ENCODE measurements at places on chromosomes 2 and 18. TPM values are rescaled to one million over a fixed set of nuclear protein-coding genes. Genes with fewer than 3 reads are reported as not detected.

- no peak for DNase-seq
These were observed 203.4 kb upstream of the RND3 start for GRCh38 chr2:150690870-150691269.

DNA sequence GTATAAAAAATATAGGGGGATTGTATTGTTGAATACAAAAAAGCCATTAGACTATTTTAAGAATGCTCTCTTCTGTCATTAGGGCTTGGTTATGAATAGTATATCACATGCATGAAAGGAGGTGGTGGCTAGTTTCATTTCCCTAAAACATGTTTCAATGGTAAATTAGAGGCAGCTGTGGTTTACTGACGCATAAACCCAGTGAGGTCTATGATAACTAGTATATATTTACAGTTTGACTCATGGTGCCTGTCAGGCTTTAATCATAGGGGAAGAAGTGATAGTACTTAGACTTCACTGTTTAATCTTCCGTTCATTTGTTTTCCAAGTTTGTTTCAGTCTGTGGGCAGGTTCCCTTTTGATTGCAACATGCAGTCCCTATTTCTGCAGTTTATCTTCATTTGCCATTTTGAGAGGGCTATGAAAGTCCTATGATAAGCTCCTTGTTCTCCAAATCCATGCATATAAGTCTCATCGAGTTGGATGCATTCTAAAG lies 55.1 kb upstream of the MAP4K3 start:
- no peak for DNase-seq

Gene KCNG3
- total RNA-seq = not detected

Gene DYTN
- total RNA-seq = not detected

Gene FSHR
- not detected for total RNA-seq

DNA sequence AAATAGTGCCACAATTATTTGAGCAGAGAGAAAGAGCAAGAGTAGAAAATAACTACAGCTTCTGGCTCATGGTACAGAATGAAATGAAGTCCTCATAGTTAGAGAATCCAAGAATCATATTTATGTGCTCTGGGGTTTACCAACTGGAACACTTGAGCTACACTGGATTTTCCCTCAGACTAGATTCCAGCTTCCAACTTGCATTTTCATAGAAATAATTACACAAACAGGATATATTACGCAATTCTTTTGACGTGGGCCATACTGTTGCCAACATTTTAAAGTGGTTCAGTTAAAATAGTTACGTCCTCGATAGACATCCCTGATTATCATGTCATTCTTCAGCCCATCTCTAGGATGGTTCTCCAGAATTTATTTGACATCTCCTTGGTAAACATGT lies 129.2 kb downstream of the ETAA1 start:
- no peak for DNase-seq

DNA sequence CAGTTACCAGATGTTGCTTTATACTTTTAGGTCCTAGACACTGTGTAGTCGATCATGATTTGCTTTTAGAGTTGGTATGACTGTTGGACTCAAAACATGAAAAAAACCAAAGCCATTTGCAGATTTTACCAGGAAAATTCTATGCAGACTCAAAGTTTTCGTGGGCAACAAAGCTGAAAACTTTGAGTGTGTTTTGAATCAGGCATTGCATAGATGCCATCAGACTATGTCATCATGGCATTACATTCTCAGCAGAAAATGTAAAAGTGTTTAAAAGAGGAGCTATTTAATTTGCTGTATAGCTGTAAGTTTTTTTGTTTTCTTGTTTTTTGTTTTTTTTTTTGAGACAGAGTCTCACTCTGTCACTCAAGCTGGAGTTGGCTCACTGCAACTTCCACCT lies 43.5 kb upstream of the ELAC1 start:
- DNase-seq = no peak

DNA sequence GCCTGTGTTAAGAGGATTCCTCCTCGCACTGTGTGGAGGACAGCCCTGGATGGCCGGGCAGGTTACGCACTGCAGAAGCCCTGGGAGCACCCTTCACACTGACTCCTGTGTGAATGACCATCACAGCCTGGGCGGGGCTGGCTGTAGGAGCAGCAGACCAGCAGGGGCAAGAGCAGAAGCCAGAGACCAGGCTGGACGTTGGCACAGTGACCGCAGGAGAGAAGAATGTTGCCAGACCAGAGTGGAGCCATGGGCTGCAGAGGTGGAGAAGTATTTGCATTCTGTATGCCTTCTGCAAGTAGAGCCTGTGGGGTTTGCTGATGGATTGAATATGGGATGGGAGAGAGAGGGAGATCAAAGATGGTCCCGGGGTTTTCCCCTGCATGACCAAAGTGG lies 23.1 kb downstream of the LRRFIP1 start:
- no peak for DNase-seq

DNA sequence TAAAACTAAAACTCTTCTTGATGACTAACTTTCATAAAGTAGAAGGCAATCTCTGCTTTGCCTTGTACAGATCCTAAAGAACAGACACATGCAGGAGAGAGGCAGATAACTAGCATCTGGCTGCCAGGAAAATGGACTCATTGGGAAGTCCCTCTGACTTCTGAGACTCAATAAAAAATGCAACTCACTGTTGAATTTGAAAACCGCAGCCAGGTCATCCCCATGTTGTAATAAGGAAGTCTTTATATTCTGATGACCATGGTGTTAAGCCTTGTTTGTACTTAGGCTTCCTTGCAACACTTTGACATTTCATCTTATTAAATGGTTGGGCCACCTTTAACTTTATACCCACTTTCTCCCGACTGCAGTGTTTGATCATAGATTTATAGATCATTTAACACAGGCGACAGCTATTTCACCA lies 375.1 kb upstream of the KCNH7 start:
- DNase-seq = no peak

Gene BARD1
- 27.8 TPM for total RNA-seq

GRCh38 chr2:80329491-80329890 lies 24.9 kb upstream of the LRRTM1 start:
- DNase-seq = no peak

Gene SOCS6
- 17.9 TPM for total RNA-seq

DNA sequence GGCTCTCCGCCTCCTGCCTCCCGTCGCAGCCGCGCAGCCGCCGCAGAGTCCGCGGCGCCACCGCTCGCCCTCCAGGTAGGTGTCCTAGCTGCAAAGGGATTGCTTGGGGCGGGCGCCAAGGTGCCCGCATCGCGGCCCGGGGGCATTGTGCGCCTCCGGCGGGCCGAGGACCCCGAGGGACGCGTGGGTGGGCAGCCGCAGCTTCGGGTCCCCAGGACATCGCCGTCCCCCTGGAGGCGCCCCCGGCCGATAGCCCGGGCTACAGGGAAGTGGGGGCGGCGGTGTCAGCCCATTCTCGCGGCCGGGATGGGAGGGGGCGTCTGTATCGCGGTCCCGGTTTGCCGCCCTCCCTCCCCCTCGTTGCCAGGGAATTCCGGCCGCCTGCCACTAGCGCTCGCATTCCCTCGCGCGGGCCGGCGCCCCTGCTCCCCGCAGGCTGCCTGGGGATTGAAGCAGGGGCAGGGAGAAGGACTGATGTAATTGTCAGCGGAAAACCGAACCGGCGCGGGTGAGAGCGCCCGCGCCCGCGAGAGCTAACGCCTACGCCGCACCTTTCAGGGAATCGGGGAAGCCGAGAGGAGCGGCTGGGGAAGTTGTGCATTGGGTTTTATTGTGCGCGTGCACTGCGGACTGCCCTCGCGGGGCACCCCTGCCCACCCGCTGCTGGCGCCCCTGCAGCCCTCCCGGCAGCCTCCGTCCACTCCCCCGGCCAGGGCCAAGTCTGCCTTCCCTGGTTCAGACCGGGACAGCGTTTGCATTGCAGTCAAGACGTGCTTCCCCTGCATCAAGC lies 483 bp downstream of the OSBPL6 start:
- DNase-seq = no peak

GRCh38 chr2:180706694-180707093 lies 273.7 kb upstream of the UBE2E3 start:
- no peak for DNase-seq

Gene SIX3
- not detected for total RNA-seq

GRCh38 chr2:226904592-226904991 lies 68.7 kb downstream of the RHBDD1 start:
- no peak for DNase-seq

Gene LIPG
- 0.44 TPM for total RNA-seq

GRCh38 chr18:22314001-22314400 lies 103.7 kb downstream of the CTAGE1 start:
- no peak for DNase-seq

Gene APLF
- total RNA-seq = 14.5 TPM

- DNase-seq = no peak
These were observed 35.4 kb upstream of the CYP26B1 start for GRCh38 chr2:72183016-72183415.

GRCh38 chr18:35703043-35703688 lies 121.6 kb downstream of the GALNT1 start:
- DNase-seq = no peak

Gene CDH19
- total RNA-seq = 0.98 TPM

DNA sequence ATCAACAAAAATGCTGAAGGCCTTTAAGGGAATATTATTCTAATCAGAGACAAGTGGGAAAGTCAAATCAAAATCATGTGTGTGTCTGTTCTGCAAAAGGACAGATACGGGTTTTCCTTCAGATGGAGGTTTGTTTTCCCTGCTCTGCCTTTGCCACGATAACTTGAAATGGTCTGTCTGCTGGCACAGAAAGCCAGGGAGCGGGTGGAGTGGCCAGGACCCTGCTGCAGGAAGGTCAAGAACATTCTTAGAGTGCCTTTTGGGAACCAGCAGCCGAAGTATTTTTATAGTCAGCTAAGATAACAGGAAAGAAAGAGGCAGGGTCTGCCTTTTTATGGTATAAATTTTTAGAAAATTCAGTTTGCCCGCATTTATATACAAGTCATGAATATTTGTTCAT lies 234.2 kb downstream of the LTBP1 start:
- no peak for DNase-seq

DNA sequence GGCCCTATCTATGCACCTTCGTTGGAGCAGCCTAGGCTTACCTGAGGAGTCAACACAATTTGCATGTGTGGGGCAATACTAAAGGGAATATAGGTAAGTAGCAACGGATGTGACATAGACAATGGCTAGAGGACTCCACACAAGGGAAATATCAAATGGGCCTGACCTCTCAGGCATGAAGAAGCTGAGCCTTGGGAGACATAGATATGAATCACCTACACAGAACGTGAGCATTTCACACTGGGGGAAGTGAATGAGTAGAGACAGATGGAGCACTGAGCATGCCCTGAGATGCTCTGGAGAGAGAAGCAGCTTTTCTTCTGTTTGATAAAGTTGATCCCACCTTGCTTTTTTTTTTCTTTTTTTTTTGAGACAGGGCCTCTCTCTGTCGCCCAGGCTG lies 97.9 kb downstream of the ATL2 start:
- DNase-seq = no peak

GRCh38 chr18:43571078-43571689 lies 293.9 kb upstream of the SYT4 start:
- DNase-seq = no peak

- peak; percentile 79 for DNase-seq
These were observed 317.6 kb downstream of the TNS1 start for GRCh38 chr2:217685255-217685605.

Gene OR6B3
- 1.0 TPM for total RNA-seq

GRCh38 chr2:24228470-24228869 lies 53.6 kb downstream of the FAM228A start:
- no peak for DNase-seq

Gene FOXI3
- total RNA-seq = not detected

GRCh38 chr2:127891811-127892210 lies 6.1 kb upstream of the AMMECR1L start:
- DNase-seq = no peak

DNA sequence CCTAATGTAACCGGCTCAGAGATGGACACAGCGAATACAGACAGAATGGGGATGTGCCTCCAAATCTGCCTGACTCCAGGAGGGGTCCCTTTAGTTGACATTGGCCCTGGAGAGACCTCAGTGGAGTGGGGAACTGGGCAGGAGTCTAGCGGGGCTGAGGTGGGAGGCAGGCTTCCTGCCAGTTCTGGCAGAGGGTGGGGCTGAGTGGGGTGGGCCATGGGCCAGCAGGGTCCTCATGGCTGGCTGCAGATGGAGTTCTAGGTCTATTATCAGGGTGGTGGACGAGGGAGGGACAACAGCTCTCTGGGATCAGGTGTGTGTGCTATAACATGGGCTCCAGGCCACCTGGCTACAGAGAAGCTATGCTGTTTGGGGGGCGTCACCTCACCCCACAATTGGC lies 21.1 kb downstream of the PROC start:
- no peak for DNase-seq

- no peak for DNase-seq
These were observed 75.8 kb downstream of the GORASP2 start for GRCh38 chr2:171004833-171005232.

GRCh38 chr2:42757981-42758740 lies 5.8 kb downstream of the OXER1 start:
- DNase-seq = no peak

- no peak for DNase-seq
These were observed 165.6 kb downstream of the TMEFF2 start for GRCh38 chr2:192029089-192029488.

Gene WDSUB1
- total RNA-seq = 8.2 TPM

DNA sequence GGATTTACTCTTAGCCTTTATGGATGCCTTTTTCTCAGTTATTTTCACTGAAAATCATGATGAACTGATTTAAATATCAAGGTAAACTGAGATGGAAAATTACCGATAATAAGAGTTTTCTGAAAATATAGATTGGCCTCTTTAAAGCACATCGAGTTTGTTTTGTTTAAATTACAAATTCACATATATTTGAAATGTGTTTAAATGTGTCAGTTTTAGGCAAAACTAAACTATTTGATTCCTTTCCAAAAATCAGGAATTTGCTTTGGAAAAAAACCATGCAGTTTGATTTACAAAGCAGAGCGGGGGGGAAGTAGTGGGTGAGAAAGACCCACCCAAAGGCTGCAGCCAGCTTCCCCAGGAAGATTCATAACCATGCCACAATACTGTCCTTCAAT lies 52.0 kb upstream of the EML4 start:
- DNase-seq = no peak

Gene FOXD4L1
- not detected for total RNA-seq

Gene KCNS3
- 61.6 TPM for total RNA-seq

GRCh38 chr2:240556553-240557100 lies 1.2 kb downstream of the ANKMY1 start:
- DNase-seq = no peak

DNA sequence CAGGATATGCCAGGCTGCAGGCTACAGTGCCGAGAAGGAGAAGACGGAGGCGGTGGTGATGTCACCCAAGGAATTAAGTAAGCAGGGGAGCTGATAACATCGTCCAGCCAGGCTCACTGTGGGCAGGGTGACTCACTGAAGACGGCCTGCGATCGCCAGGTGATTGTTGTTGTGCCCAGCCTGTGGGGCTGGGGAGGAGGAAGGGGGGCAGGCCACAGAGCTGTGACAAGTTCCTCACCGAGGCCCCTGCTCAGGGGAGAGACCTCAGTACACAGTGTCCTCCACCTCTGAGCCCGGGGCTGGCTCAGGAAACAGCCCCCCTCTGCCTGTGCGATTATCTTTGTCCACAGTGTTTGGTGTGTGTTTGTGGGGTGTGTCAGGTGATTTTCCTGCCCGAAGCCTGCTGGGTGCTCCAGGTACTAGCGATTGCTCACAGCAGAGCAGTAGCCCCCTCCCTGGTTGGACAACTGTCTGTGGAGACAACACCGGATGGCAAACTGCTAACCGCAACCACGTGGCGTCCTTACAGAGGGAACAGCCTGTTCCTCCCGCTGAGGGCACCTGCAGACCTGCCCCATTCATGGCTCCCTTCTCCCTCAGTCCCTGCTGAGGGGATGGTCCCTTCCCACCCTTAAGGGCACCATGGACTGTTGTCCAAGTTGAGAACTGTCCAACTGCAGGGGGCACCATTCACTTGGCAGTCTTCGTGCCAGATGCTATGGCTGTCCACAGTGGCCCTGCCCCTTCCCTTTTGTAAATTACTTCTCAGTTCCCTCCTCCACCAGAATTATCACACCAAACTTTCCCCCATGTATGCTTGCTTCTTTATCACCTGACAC lies 95.1 kb downstream of the ZFP36L2 start:
- DNase-seq = peak; percentile 88
